Activated T-cell treated with anti-CD3 and anti-CD28 coated beads, Interleukin-2, amount 50 U/mL, for 48 hours (primary cell): ENCODE measurements at places on chromosomes 11 and 22.

DNA sequence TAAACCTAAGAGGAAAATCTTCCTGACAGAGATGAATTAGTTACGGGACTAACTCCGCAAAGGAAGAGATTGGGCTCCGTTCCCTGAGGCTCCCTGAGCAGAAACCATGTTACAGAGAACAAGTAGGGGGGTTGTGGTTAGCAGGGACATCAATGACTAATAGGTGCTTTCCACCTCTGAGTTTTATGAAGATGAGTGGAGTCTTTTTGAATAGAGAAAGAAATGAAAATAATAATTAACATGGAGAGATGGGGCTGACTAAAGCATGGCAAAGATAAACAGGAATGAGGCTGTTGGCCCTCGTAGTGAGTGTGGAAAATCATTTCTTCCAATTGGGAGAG is 47.5 kb upstream of the PICALM start:
- peak; percentile 33 for DNase-seq

GRCh38 chr11:66734215-66734614 is 5.2 kb upstream of the SPTBN2 start:
- DNase-seq: no peak

- DNase-seq: no peak
These were observed 93.2 kb upstream of the APOA1 start for GRCh38 chr11:116930586-116930985.

GRCh38 chr11:116792869-116793771 is 1.4 kb upstream of the APOA5 start:
- DNase-seq: no peak

DNA sequence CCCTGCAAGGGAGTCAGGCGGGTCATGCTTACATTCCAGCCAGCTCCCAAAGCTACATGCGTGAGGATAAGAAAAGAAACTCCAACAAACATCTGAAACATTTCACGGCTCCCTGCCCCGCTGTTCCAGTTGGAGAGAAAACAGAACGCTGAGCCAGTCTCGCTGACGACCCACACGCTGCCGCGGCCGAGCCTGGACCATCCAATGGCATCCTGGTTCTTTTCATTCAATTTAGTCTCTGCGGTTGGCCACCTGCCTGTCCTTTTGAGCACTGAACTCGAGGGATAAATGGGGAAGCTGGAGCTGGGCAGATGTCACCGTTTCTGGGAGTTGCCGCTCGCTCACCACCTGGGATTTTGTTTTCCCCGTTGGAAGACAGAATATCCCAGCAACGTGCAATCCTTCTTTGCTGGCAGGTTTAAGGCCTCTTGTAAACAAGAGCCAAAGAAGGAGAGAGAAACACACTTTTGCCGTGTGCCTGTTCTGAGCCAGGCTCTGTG is 45.3 kb upstream of the SHISAL1 start:
- no peak for DNase-seq

DNA sequence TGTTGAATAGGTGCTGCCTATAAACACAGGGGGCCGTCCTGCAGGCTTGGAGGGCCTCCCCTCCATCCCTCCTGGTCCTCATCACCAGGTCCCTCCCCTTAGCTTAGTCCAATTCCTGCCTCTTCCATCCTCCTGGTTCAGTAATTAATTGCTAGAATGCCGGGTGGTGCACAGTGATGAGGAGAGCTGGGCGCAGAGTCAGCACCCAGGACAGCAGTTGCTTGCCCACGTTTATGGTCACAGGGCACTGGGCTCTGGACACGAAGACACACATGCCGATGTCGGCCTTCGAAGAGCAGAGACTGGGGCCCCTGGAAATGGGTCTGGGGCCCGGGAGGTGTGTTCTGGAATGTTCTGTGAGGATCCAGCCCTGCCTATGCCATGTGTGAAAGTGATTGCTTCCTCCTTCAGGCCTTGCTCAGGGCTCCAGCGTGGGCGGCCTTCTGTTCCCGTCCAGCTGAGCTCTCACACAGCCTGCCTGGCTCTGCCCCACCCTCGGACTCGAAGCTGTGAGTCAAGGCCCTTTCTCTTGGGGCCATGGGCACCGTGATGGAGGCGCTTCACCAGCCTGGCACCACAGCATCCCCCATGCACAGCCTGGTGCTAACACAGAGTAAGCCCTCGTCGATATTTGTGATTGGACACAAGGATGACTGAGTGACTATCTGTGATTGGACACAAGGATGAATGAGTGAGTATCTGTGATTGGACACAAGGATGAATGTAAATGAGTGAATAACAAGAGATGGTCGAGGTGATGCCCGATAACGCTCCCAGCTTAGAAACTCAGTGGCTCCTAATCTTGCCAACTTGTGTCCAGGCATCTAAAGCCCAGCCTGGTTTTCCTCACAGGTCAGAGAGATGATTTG is 884.7 kb downstream of the BRD1 start:
- no peak for DNase-seq

DNA sequence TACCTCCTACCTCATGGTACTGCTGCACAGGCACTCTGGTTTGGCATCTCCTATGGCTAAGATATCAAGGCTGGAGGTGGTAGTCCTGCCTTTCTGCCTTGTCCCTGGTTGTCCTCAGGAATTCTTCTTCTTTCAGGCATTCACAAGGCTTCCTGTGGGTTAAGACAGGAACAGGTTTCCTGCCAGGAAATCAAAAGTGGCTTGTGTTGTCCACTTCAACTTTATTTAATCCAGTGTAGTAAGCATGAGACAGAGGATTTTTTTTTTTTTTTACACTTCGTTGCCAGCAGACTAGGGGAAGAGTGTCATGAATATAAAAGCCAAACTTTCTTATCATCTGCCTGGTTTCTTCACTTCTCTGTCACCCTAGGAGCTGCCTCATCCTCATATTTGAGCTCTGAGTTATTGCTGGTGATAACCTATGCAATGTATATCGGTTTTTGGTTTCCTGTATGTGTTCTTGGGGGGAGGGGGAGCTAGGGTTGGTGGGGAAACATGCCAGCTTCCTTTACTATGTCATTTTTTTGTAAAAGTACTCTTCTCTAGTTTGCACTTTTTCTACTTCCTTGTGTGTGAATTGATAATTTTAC is 50.2 kb downstream of the XKR3 start:
- no peak for DNase-seq
